ENCODE measurements at places on chromosomes 6 and 20.

GRCh38 chr6:23394681-23395080 lies 731.3 kb upstream of the NRSN1 start:
- DNase-seq: no peak

GRCh38 chr6:107618672-107619071 lies 128.8 kb downstream of the SOBP start:
- peak; percentile 33 for DNase-seq

GRCh38 chr20:47262365-47263013 lies 94.0 kb downstream of the ZMYND8 start:
- peak; percentile 97 for DNase-seq

DNA sequence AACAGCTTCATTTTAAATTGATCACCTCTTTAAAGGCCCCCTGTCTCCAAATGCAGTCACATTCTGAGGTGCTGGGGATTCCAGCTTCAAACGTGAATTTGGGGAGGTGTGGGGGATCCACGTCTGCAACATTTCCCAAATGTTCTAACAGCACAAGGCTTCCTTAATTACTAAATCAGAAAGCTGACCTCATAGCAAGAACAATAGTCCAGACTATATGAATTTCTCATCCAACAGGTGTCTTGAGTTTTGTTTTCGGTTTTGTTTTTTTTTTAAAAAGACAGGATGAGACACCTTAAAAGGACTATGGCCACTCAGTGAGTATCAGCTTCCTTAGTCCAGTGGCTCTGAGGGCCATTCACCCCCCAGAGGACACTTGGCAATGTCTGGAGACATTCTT lies 11.5 kb downstream of the ATP9A start:
- no peak for DNase-seq

- DNase-seq: no peak
Measured at GRCh38 chr6:111231090-111231459, 143.8 kb downstream of the SLC16A10 start.

- DNase-seq: peak; percentile 70
Measured at GRCh38 chr6:44254191-44255104, 2.9 kb downstream of the SLC35B2 start.

GRCh38 chr6:98657764-98658163 lies 176.6 kb upstream of the POU3F2 start:
- DNase-seq: peak; percentile 27

DNA sequence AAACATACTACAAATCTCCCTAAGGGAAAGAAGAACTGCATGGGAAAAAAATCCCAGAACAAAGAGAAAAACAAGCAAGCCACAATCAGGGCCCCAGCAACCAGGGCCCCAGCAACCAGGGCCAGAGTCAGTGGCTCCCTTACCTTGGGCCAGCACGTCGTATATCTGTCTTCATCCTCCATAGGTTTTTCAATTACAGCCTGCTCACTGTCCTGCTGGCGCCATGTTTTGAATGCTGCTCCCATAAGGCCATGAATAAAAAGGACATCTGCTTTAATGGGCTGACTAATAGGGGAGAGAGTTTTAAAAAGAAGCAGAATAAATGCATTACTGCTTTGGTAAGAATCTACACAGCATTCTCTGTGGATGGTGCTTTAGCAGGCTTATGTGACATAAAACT lies 49.2 kb downstream of the SERAC1 start:
- DNase-seq: no peak

GRCh38 chr6:142167486-142167885 lies 20.4 kb downstream of the VTA1 start:
- DNase-seq: no peak

DNA sequence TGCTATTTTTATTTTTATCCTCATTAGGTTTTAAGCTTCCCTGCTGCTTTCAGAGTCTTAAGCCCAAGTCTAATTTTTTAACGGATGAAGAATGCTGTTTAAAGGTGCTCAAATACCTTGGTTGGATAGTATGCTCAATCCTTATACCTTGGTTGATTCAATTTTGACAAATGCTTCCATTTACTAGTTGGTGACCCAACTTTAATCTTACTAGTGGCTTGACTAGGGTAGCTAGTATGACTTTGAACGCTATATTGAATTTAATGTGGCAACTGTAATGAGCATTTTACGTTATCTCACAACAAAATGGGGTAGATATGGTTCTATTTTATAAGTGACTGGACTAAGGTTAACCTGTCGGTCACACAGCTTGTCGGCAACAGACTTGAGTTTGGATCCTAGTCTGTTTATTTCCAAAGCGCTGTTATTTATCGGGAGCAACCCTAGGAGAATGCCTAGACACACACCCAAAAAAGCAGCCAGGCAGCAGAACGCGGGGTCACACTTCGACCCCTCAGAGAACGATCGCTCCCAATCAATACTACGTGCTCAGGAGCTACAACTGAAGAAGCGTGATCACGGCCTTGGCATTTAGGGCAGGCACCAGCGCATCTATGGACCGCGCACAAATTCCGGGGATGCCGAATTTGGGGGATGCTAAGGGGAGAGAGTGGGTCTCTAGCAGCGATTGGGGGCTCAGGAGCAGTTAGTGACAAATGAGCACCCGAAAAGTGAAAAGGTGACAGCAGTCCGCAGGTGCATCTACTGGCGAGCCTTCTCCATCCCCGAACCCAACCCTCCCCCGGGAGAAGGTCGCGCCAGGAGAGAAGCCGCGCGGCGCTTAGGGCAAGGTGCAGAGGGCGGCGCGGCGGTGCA lies 586 bp upstream of the ALDH5A1 start:
- peak; percentile 27 for DNase-seq

- DNase-seq: no peak
Measured at GRCh38 chr6:1496836-1497760, 107.7 kb downstream of the FOXF2 start.

DNA sequence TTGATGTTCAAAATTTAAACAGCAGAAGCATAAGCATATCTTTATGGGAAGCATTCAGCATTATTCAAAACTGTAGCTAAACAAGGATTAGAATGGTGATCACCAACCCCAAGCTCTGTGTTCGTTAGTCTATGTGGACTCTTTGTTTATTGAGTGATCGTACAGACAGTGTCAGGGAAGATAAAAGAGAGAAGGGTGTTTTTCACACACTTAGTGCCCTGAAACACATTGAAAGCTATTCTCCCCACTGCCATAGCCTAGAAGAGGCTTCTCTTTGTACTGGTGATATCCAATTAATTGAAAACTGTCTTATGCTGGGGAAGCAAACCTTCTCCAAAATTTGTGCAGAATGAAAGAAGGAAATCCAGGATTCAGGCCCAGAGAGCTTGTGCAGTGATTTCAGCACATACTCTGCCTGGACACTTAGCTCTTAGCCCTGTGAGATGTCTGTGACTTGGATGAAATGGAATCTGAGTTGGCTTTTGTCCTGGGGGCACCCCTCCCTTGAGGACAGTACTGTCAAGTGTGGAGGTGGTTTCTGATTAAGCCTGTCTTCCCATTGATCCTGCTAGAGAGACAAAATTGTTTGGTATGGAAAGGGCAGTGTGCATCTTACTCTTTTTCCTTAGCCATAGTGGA lies 125.7 kb upstream of the MTHFD1L start:
- no peak for DNase-seq

DNA sequence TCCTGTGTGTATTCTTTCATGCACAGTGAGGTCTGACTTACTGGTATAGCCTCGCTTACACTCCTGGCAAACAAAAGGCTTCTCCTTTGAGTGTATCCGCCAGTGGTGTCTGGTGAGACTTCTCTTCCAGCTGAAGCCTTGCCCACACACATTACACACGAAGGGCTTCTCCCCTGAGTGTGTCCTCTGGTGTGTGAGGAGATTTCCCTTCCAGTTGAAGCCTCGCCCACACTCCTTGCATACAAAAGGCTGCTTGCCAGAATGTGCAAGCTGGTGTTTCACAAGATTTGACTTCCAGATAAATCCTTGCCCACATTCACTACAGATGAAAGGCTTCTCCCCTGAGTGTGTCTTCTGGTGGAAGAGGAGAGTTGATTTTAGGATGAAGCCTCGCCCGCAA lies 21.5 kb downstream of the ZNF337 start:
- no peak for DNase-seq

- peak; percentile 45 for DNase-seq
Measured at GRCh38 chr6:11366183-11366933, 133.9 kb upstream of the NEDD9 start.

DNA sequence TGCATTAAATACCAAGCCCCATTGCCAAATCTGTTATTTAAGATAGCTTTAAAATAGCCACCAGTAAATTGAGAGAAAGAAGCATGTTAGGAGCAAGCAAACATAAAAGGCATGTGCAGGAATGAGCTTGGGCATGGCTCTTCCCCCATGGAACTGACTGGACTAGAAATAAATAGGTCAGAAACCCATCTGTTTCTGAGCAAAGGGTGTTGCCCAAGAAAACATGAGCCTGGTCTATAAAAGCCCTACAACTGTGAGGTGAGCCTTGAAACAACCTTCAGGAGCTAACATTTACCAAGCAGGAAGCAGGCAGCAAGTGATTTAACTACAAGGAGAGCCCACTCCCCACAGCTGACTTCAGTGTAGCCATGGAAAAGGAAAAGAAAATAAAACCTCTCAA lies 126.3 kb downstream of the C6orf118 start:
- DNase-seq: no peak

- no peak for DNase-seq
Measured at GRCh38 chr6:111829998-111830397, 43.3 kb downstream of the FYN start.

DNA sequence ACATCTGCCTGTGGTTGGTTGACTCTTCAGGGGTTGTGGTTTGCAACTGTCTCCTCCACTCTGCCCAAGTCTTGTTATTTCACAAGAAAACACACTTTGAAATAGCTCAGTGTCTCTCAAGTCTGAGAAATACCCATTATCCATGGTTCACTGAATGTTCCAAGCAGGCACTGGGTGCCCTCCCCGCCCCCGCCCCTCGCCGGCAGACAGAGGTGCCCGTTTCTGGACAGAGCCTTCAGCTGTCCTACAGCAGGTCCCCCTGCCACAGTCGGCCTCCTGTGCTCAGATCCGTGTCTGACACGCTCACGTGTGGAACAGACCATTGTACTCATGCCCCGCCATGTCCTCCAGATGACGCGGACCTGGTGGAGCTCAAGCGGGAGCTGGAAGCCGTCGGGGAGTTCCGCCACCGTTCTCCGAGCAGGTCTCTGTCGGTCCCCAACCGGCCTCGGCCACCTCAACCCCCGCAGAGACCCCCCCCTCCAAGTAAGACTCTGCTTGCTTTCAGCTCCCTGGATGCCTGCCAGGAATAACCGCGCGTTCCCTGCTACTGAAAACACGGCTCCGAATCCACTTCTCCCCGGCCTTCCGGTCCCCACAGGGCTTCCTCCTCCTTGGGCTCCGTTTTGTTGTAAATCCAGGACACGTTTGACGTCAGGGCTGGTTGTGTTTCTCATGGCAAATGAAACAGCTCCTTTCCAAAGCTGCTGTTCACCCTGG lies 81.4 kb downstream of the SERAC1 start:
- no peak for DNase-seq

GRCh38 chr6:26593278-26594130 lies 3.2 kb upstream of the ABT1 start:
- no peak for DNase-seq

DNA sequence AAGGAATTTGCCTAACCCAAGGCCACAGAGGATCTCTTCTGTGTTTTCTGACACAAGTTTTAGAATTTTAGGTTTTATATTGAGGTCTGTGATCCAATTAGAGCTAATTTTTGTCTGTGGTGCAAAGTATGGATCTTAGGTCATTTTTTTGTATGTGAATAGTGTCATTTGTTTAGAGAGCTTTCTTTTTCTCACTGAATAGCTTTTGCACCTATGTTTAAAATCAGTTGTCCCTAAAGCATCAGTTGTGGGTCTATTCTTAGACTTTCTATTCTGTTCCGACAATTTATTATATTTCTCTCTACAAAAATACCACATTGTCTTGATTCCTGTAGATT lies 341 bp upstream of the MCM9 start:
- DNase-seq: no peak

- DNase-seq: no peak
Measured at GRCh38 chr6:69007781-69008180, 372.7 kb downstream of the ADGRB3 start.

DNA sequence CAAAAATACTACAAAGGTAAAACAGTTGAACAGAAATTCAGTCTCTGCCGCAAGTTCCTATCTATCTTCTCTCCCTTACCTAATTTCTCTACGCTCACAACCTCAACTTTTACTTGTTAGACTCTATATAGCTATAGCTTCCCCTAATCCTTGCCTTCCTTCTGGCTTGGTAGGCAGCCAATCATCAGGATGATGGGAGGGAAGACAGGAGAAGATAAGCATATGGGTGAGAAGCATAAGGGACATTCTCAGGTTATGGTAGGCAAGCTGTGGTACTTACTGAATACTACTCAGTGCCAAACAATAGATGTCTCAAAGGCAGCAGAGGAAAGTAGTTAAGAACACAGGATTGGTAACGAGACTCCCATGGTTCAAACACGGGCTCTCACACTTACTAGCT lies 7.8 kb downstream of the CCNC start:
- DNase-seq: no peak

- no peak for DNase-seq
Measured at GRCh38 chr6:45256697-45257695, 71.1 kb upstream of the RUNX2 start.

Measured in NAMALWA (cell line).